Activated naive CD4-positive, alpha-beta T cell treated with anti-CD3 and anti-CD28 coated beads, Interleukin-2, amount 50 U/mL, for 16 hours (primary cell): ENCODE measurements at places on chromosomes 11 and 22.

DNA sequence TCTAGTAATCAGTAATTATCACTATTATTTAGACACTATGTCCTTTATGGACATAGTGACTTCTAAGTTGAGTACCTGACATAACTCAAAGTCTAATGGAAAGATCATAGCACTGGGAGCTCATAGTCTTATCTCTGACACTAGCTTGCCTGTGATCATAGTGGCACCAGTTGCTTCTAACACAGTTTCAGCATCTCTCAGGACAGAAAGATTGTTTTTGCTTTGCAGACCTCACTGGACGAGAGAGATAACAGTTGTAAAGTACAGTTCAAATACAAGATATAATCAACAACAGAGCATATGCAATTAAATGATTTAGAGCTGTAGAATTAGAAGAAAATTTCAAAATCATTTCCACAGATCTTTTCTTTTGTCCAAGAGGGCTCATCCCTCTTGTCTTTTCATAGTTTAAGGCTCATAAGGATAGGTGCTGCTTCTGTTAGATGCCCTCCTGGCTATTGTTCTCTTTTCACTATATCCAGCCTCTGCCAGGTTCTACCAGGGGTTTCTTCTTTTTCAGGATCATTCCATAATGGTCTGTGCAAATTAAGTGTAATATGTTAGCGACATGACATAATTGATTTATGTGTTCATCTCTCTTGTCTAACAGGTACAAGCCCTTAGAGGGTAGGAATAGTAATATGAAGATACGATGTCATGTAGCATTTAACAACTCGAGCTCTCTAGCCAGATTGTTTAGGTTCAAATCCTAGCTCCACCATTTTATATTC lies 1175.4 kb upstream of the TENM4 start:
- DNase-seq: no peak

- no peak for DNase-seq
These were observed 130.2 kb downstream of the CEP164 start for GRCh38 chr11:117457835-117458234.

DNA sequence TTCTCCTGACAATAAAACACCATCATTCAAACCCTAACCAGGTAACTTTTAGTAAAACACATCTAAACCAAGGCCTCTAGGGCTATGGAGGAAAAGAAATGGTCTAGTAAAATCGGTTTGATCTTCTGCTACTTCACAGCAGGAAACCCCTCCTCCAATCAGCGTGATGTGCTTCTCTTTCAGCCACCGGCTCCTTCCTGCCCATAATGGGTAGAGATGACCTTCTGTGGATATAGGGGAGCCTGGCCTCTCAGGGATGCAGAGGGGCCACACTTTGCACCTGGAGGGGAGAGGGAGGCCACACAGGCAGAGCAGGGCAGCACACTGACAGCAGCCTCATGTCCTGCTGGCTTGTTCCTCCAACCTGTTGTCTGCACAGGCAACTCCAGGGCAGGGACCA lies 6.9 kb downstream of the EHD1 start:
- no peak for DNase-seq

DNA sequence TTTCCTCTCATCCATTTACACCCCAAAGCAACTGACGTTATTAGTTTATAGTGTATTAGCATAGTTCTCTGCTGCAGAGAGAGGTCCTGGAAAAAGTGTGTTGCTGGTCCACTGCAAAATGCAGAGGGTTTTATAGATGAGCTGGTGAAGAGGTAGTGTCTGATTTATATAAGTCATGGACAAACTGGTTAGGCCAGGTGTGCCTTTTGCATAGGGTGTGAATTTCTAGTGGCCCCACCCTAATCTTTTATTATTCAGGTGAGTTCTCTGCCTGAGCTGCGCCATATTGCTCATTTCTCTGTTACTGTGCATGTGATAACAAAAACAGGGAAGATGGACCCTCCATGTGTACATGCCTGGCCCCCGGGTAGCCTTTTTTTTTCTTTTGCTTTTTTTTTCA lies 43.1 kb upstream of the TRIM77 start:
- DNase-seq: no peak

DNA sequence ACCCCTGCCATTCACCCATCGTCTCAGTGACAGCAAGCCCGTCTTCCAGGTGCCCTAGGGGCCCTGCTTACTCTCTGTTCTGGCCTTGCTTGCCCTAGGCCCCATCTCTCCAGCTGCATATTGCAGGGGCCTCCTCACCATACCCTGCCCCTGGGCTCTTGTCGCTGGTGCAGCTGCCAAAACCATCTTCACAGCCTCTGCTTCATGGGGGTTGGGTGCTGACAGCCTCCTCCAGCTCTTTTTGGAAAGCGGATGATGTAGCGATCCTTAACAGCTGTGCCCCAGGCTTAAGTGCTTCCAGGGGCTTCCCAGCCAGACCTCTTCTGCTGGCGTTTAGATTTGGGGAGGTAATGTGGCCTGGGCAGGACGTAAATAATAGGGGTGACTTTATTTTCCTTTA lies 61.2 kb upstream of the SUSD2 start:
- no peak for DNase-seq

GRCh38 chr11:34492806-34493414 lies 20.7 kb downstream of the ELF5 start:
- peak; percentile 32 for DNase-seq

DNA sequence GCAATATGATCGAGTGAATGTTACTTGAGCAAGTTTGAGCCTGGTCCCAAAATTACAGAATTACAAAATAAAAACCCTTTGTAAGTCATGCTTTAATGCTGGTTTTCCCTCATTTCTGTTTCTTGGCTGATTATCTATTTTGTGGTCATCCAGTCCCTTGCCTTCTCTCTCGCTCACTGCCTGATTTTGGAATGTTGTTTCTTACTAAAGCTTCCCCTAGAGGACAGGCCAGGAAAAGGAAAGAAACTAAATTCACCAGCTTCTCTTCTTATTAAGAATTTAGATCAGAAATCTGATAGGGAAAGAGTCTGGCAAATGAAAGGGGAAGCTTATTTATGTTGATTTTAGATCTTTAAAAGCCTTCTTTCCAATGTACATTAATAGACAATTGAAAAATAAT lies 16.6 kb upstream of the BDNF start:
- no peak for DNase-seq

GRCh38 chr11:1667121-1667850 lies 29.7 kb upstream of the KRTAP5-6 start:
- no peak for DNase-seq
